ENCODE measurements at places on chromosomes 16 and 17. TPM values are rescaled to one million over a fixed set of nuclear protein-coding genes. Genes with fewer than 3 reads are reported as not detected.

Gene CCDC78
- 5.4 TPM for total RNA-seq

Gene CCDC40
- total RNA-seq: 0.25 TPM

Gene ZMYND15
- 0.13 TPM for total RNA-seq

Gene EVPLL
- total RNA-seq: not detected

DNA sequence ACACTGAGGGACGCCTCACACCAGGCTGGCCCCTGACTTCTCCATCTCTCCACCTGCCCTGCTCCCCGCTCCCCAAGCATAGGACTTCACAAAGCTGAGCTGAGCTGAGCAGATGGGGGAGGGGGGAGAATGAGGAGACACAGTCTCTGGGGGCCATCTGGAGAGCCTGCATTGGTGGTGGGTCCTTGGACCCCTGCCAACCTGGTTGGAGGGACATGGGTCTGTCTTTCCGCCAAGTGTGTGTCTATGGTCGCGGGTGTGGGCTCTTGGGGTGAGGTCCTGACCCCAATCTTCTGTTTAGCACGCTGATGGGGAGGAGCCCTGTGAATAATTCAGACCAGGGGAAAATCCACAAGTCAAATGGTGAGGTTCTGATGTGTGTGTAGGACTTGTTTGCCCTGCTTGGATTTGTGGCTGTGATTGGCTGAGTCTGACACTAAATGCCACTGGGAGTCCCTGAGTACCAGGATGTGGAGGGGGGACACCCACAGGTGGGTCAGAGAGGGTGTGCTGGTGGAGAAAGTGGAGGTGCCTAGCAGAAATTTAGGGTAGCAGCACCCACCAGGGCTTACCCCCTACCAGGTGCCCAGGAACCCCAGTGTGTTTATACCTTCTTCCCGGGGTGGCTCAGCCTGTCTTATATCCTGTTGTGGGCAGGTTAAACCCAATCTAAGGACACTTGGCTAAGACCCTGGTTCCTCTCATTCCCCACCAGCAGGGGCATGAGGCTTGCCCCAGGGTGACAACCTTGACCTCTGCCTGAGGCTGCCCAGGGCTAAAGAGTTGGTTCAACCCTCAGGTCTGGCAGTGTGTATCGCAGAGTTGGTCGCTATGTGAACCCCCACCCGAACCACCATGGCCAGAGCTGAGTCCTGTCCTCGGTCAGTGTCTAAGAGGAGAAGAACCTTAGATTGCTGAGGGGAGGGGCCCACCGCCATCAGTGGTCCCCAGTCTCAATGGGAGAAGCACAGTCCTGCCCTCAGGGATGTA, 2.1 kb downstream of the FMNL1 start:
- DNase-seq: peak; percentile 50

DNA sequence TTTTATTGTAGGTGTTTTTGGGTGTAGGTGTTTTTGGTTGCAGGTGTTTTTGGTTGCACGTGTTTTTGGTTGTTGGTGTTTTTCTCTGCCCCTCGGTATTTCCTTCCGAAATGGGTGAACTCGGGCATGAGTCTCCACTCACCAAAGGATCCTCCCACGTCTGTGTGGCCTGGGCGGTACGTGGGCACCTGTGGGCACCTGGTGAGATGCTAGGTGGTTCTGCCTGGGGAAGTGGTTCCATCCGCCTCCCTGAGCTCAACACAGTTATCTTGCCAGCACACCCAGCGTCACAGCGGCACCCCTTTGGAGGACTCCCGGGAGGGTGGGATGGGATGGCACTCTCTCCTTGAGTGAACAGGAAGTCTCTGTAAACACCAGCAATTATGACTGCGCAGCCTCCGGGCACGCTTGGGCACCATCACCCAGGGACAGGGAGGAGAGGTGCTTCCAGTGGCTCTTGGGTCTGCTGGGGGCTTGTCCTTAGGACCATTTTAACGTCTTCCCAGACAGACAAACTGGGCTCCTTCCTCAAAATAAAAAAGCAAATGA, 29.8 kb downstream of the COX4I1 start:
- no peak for DNase-seq

- no peak for DNase-seq
Observed at GRCh38 chr17:1177016-1177700, 2.6 kb downstream of the ABR start.

- DNase-seq: no peak
Observed at GRCh38 chr17:34582185-34582900, 3.0 kb downstream of the TMEM132E start.

GRCh38 chr16:67186550-67186950, 2.8 kb upstream of the MATCAP1 start:
- DNase-seq: no peak

- no peak for DNase-seq
Observed at GRCh38 chr17:10125531-10126275, 72.7 kb downstream of the GAS7 start.
